ENCODE measurements at places on chromosomes 3 and 15.

- no peak for DNase-seq
These were observed 337.1 kb upstream of the NECTIN3 start for GRCh38 chr3:110734524-110734923.

GRCh38 chr3:30598668-30599545 is 7.5 kb upstream of the TGFBR2 start:
- DNase-seq = no peak

DNA sequence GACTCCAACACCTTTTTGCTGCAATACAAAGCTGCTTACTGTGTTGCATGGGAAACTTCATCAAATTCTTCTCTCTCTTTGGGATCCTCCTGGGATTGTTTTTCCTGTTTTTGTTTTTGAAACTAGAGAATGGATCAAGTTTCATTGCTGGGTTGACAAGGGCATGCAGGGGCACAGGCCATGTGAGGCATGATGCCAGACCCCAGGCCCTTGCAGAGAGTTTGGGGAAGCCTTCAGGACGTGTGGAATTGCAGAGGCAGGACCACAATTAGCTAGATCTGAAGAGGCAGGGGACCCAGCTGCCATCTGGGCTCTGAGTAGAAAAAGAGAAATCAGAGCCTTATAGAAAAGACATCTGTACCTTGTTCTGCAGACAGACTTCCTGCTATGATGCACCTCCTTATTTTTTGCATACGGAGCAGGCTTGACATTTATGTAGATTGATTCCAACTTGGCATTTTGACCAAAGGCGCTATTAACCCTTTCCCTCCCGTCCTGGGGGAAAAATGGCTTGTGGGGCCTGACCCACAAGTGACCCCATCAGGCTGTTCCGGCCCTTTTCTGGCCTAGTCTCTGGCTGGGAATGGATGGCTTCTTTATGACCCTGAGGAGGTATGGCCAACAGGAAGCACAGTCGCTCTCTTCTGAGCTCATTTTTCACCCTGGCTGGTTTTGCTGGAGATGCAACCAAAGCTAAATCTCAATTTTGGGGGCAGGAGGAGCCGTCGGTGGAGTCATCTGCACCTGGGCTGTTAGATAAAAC is 44.3 kb upstream of the CHRNB4 start:
- DNase-seq = peak; percentile 22

GRCh38 chr3:47824541-47825473 is 21.9 kb downstream of the DHX30 start:
- DNase-seq = peak; percentile 92

- DNase-seq = no peak
These were observed 17.0 kb downstream of the SELENOT start for GRCh38 chr3:150620002-150620689.

DNA sequence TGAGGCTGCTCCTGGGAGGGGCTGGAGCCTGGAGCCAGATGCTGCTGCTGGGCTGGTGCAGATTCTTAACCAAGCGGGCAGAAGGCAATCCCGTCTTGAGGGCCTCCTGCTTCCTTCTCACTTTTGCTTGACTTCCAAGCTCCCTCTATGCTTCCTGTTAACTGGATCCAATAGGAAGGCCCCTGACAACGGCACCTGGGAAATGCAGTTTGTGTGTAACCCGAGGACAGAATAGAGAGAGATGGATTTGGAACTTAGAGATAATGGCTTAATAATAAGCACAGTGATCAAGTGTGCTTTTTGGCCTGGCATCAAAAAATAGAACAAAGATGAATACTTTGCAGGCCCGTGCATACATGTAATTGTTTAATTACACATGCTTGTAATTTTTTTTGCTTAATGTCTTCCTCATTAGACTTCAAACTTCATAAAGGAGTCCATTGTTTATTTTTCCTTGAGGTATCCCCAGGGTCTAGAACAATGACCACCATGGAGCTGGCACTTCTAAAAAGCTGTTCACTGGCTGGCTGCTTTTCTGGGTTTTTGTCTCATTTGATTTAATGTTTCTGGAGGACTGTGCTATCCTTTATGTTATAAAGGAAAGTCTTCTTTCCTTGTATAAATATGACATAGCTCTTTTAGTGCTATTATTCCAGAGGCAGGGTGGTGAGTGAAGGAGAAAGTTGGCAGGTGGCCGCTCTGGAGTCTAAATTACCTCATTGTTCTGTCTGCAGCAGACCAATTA is 63.3 kb upstream of the MITF start:
- DNase-seq = peak; percentile 49

DNA sequence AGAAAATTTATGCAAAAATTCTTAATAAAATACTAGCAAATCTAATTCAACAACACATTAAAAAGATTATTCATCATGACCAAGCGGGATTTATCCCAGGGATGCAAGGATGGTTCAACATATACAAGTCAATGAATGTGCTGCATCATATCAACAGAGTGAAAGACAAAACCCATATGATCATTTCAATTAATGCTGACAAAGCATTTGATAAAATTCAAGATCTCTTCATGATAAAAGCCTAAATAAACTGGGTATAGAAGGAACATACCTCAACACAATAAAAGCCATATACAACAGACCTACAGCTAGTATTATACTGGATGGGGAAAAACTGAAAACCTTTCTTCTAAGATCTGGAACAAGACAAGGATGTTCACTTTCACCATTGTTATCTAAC is 89.7 kb downstream of the KBTBD8 start:
- DNase-seq = no peak

DNA sequence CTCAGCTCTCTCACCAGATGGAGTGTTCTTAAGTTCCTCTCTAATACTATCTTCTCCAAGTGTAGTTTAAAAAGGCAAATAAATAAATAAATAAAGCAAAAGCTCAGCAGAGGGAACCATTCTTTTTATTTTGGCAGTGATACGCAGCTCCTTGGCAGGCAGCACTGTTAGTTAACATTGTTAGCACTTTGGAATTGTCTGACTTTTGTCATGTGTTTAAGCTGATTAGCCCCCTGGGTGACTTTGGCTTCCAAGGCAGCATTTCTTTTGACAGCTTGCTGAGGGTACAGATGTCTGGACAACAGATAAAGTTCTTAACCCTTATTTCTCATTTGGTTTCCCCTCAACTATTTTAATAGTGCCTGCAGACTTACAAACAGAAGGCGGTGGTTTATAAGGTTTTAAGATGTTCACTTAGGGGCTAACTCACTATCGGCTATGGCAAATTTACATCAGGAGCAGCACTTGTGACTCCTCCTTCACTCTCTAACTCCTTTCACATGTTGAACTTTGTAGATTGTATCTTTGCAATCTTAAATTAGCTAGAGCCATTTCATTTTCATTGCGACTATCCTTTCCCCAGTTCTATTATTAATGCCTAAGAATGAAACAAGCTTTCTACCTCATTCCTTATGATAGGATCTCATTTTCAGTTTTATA is 213.4 kb downstream of the ZBBX start:
- peak; percentile 66 for DNase-seq

DNA sequence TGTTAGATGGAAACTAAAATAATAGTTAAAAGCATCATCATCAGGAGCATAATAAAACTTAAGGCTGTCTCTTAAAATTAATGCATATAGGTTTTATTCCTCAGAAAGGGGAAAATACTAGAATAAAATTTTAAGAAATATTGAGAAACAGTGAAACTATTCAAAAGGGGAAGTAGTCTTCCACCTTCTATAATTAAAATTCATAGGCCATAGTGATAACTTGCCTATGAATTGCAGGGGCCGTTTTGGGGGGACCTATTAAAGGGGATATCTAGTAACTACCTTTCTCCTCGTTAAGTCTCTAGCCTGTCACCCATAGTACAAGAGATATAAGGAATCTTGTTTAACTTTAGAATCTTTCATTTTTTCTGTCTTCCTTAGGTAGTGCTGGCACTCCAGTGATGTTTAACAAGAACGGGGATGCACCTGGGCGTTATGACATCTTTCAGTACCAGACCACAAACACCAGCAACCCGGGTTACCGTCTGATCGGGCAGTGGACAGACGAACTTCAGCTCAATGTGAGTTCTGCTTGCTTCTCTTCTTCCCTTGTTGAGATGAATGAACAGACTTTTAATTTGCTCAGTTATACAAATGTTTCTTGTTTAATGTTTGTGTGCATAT is 600.4 kb downstream of the GRM7 start:
- DNase-seq = no peak

- no peak for DNase-seq
These were observed 405.1 kb downstream of the LSAMP start for GRCh38 chr3:116040152-116040551.

DNA sequence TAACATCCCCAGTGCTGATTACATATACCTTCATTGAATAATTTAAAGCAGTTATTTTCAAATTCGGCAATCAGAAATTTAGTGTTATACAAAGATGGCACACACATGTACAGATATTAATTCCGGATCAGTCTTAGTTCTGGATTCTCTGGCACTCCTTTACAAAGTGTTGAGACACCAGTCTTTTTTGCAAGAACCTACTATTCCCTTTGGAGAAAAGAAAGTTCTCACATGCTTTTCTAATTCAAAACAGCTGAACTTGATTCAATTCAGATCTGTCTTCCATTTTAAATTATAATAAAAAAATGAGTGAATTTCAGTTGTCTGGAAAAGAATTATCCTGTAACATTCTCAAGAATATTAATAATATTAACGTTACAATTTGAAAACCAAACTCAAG is 20.4 kb downstream of the CCDC191 start:
- DNase-seq = no peak

Measured in eye (tissue), 1 donor.